Ureter (tissue), 1 donor: ENCODE measurements at places on chromosomes 3 and 15.

DNA sequence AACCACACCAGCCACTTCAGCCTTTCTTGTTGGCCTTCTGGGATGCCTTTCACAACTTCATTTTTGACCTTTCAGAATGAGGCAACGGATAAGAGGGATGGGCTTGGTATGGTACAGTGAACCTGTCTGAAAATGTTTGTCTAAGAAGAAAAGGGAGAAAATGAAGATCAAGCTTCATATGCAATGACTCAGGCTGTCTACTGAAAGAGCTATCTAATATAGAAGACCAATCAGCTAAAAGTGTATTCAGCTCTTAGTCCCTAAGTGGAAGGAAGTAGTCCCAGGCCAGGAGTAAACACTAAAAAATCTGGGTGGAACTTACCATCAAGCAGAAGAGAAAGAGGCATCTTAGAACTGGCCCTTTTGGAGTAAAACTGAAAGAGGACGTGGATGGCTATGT, 12.2 kb upstream of the UPK1B start:
- DNase-seq: no peak

- no peak for DNase-seq
Observed at GRCh38 chr3:130825762-130826299, 68.1 kb upstream of the ATP2C1 start.

GRCh38 chr15:91698241-91698640, 155.3 kb upstream of the SLCO3A1 start:
- no peak for DNase-seq

- DNase-seq: no peak
Observed at GRCh38 chr3:169404520-169404890, 259.0 kb downstream of the MECOM start.

DNA sequence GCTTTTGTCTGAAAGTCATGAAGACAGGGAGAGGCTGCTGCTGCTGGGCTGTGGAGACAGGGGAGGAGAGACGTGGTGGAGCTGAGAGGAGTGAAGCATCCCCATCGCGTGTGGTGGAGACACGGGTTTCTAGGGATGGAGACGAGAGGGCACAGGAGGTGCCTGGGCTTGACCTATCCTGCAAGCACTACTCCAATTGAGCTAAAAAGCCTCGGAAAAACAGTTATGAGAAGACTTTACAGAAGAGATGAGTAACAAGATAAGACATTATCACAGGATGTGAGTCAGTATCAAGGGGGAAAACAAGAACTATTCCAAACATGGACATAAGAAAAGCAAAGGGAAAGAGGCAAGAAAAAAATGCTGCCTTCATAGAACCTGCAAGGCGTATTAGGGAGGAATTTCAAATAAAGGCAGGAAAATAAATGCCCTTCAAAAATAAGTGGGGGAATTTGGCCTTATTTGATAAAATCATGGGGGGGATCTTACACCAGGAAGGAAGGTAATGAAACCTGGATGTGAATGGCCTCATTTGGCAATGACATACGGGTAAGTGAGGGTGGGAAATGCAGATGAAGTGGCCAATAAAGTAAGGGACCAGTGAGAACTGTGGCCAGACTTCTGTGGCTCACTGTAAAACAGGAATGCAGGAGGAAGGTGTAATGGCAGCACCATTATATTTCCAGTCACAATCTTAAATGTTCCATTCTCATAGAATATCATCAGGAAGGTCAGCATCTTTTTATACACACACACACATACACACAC, 97.9 kb downstream of the PLD1 start:
- no peak for DNase-seq

DNA sequence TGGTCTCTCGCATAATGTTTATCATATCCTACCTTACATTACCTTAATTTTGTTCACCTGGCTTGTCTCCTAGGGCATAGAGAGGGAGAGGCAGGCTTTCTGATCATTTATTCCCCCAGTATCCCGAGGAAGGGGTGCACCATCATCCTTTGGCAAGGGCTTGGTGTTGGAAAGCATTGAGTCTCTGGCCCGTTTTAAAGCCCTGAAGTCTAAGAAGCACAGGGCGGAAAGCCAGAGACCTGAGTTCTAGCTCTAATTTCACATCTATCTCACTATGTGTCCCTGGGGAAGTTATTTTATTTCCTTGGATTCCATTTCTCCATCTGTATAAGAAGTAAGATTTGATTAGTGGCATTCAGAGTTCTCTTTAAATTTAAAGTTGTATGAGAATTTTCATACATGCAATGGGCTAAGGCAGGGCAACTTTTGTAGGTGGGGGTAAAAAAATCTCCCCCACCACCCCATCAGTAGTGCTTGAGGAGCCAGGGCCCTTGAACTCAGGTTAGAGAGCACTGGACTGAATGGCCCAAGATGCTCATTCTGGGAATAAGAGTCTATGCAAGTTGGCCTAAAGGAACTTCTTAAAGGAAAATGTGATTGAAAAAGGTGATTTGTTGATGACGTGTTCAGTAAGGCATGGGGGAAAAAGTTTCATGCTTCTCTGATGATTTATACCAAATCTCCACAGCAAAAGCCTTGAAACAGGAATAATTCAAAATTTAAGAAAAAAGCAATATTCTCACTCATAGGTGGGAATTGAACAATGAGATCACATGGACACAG, 10.1 kb downstream of the TMC3 start:
- DNase-seq: no peak

GRCh38 chr3:59803268-59803667, 753.4 kb upstream of the CFAP20DC start:
- no peak for DNase-seq

GRCh38 chr3:132606085-132606484, 9.0 kb downstream of the ACKR4 start:
- no peak for DNase-seq

- no peak for DNase-seq
Observed at GRCh38 chr3:153032891-153033290, 129.1 kb upstream of the RAP2B start.

GRCh38 chr3:52039846-52040245, 16.5 kb downstream of the DUSP7 start:
- DNase-seq: no peak

DNA sequence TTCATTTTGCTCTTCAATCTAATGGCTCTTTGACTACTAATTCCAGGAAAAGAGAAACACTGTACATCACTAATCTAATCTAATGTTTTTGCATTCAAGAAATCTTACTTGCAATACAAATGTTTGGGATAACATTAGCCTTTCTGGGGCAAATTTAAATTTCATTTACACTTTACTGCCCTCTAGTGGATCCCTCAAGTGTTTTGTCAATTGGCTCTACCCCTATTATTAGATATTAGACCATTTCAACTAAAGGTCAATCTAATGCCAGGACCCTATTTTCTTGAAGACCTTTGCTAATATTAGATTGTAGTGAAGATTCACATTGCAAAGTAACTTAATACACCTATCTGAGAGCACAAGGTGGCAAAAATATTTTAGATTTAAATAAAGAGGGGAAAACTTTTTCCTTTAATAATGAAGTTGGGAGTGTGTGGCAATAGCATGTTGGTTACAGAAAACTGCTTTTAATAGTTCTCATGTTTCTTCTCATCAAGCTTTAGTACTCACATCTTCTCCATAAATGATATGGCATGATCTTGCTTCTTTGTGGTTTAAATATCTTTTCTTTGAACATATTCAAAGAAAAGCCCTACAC, 5.0 kb downstream of the C2CD4A start:
- DNase-seq: no peak

- DNase-seq: no peak
Observed at GRCh38 chr3:50539356-50540286, 27.9 kb downstream of the C3orf18 start.

GRCh38 chr3:41190509-41191284, 8.6 kb upstream of the CTNNB1 start:
- DNase-seq: no peak

DNA sequence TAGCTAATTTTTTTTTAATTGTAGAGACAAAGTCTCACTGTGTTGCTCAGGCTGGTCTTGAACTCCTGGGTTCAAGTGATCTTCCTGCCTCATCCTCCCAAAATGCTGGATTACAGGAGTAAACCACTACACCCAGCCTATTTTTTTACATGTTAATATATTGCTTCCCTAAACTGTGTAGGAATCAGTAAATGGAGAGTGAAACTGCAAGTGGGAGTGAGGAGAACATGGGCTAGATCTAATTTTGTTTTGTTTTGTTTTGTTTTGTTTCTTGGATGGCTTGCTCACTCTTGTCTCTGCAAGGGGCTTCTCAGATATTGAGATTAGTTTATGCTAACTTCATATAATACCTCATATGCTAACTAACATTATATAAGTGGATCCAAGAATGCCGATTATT, 31.5 kb downstream of the PARP15 start:
- DNase-seq: no peak

- DNase-seq: no peak
Observed at GRCh38 chr3:184645336-184645735, 66.5 kb downstream of the MAGEF1 start.

DNA sequence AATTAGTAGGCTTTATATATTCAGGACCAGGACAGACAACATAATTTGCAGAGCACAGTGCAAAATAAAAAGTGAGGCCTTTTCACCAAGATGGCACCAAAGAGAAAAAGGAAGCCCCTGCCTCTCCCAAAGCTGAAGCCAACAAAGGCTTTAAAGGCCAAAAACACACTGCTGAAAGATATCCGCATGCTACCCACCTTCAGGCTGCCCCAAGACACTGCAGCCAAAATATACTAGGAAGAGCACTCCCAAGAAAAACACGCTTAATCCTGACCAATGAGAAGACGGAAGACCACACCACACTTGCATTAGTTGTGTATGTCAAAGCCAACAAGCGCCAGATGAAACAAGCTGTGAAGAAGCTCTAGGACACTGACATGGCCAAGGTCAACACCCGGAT, 38.0 kb downstream of the PIK3CB start:
- DNase-seq: no peak

GRCh38 chr3:125042725-125043406, 12.9 kb downstream of the HEG1 start:
- DNase-seq: no peak

DNA sequence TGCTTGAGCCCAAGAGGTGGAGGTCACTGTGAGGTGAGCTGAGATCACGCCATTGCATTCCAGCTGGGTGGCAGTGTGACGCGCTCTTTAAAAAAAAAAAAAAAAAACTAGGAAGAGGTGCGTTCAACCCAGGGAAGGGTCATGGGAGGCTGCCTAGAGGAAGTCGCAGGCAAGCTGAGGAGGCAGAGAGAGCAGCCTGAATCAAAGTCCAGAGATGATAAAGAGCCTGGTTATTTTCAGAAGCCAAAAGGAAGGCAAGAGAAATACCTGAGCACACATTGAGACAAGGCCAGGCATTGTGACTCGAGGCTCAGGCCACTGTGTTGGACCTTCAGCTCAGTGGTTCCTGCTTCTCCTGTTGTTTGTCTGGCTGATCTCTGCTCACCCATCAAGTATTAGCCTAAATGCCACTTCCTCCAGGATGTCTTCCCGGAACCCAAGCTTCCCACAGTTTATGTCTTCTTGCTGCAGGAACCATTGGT, 16.1 kb upstream of the GCNT3 start:
- DNase-seq: no peak

DNA sequence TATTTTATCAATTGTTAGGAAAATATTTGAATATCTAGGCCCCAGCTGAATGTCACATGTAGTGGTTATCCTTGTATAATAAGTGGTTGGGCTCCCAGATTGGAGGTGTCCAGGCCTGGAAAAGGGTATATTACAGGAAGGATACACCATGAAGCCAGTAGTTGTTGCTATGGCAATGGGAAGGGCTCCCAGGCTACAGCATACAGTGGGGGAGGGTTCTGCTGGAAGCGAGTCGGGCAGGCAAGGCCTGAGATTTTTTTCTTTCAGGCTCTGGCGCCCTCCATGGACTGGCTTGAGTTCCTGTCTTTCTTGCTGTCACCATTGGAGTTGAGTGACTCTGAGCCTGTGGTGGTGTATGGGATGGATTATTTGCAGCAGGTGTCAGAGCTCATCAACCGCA, 8.9 kb downstream of the ECE2 start:
- no peak for DNase-seq

DNA sequence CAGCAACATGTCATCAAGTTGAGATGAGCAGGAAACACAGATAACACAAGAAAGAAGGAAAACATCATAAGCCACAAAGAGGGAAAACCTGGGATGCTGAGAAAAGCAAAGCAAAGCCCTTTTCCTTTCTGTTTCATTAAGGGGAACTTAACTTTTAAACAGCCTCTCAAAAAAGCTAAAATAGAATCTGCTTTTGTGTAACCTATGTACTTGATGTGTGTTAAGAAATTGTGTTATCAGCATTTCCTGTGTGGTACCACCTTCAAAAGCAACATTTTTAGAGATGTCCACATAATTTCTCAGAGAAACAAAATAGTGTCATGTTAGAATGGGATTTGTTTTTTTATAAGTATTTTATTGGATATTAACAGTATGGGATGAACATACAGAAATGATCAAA, 206.2 kb downstream of the IL20RB start:
- no peak for DNase-seq
